Osteoblast (primary cell): ENCODE measurements at places on chromosomes 1 and 21. TPM values are rescaled to one million over a fixed set of nuclear protein-coding genes. Genes with fewer than 3 reads are reported as not detected.

- DNase-seq, result no peak
- H3K4me3 ChIP-seq, result no peak overlapping the region
- H3K36me3 ChIP-seq, result no peaks in the 10 kb centered on the region
- H3K27me3 ChIP-seq, result peaks cover 15% of the 10 kb centered on the region
- H3K27ac ChIP-seq, result no peak overlapping the region
These were observed 13.6 kb upstream of the SYT6 start for GRCh38 chr1:114167226-114167625.

DNA sequence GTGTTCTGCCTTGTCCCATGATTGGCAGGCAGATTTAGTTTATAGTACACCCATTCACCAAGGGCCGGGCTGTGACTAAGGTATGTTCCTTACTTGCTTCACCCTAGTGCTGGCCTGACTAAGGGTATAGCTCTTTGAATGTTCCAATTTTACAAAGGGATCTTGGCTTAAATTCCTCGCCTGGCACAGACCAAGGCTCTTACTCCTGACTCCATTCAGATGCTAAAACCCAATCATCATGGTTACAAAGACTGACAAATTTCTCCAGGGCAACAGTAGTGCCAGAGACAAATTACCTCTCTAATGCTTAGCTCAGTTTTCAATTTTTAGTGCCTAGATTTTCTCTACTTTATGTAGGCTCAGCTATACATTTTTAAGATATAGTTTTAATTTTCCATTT lies 11.5 kb upstream of the C1orf53 start:
- peaks cover 5% of the 10 kb centered on the region for H3K27me3 ChIP-seq
- H3K4me1 ChIP-seq, result no peaks in the 10 kb centered on the region
- no peak overlapping the region for H3K27ac ChIP-seq
- H3K4me3 ChIP-seq, result no peak overlapping the region

AMY1B gene
- not detected in 2 replicates for total RNA-seq

GRCh38 chr1:119260506-119260905 lies 108.1 kb upstream of the HAO2 start:
- no peaks in the 10 kb centered on the region for H3K36me3 ChIP-seq
- H3K27me3 ChIP-seq, result no peaks in the 10 kb centered on the region
- no peak overlapping the region for H3K4me3 ChIP-seq
- DNase-seq, result no peak

DNA sequence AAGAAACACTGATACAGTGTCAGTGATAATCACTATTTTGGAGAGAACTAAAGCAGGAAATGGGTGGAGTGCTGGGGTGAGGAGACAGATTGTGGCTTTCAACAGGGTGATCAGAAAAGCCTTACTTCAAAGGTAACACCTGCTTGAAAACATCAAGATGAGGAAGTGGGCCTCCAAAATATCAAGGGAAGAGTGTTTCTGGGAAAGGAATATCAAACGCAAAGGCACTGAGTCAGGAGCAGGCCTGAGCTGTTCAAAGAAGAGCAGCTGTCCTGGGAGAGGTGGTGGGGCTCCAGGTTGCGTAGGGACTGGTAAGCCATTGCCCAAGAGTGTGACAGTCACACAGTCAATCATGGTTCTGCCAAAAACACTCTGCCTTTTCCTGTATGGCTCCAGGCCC lies 47.1 kb upstream of the ATP1A1 start:
- DNase-seq, result no peak
- H3K4me3 ChIP-seq, result no peak overlapping the region
- H3K36me3 ChIP-seq, result no peaks in the 10 kb centered on the region
- H3K4me1 ChIP-seq, result no peaks in the 10 kb centered on the region

GRCh38 chr1:236150986-236151385 lies 8.6 kb downstream of the GPR137B start:
- no peak overlapping the region for H3K4me3 ChIP-seq
- no peaks in the 10 kb centered on the region for H3K36me3 ChIP-seq
- no peaks in the 10 kb centered on the region for H3K4me1 ChIP-seq
- no peak overlapping the region for H3K27ac ChIP-seq
- peak; percentile 62 for DNase-seq

DNA sequence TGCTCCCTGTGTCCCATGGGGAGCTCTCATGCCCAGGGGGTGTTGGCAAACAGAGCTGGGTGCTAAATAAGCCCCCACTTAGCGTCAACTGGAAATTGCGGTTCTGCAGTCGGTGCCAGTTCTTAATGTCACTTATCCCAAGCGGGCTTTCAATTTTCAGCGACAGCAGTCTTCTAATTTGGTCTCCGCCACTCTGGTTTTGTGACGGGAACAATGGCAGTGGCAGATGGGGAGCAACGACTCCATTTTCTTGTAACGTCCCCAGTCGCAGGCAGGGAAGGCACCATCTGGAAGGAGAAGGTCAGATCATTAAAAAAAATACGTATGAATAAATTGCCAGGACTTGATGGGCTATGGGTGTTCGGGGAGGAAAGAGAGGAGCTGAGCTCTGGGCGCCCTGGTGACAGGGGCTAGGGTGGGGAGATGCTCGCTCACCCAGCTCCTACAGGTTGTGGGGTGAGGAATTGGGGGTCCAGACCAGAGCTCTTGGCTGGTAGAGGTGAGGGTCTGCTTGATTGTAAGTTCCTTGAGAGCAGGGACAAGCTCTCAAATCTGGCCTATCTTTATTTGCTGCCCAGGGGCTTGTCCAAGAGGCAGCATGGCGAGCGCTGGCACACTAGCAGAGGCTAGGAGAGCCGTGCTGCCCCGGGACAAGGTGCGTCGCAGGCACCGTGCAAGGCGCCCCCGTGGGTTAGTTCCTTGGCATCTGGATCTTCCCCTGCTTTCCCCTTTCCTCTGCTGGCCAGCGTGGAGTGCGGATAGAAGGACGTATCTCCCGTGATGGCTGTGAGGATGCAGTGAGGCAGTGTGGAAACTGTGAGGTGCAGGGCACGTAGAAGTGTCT lies 105.8 kb downstream of the ARHGEF10L start:
- no peak overlapping the region for H3K27ac ChIP-seq
- H3K27me3 ChIP-seq, result no peaks in the 10 kb centered on the region
- no peak overlapping the region for H3K4me3 ChIP-seq
- peaks cover 30% of the 10 kb centered on the region for H3K36me3 ChIP-seq
- H3K4me1 ChIP-seq, result peaks cover 7% of the 10 kb centered on the region
- no peak for DNase-seq

PLA2G2D gene
- not detected in 2 replicates for total RNA-seq

ACTRT2 gene
- not detected in 2 replicates for total RNA-seq

- peaks cover 85% of the 10 kb centered on the region for H3K36me3 ChIP-seq
- H3K27ac ChIP-seq, result no peak overlapping the region
- H3K4me1 ChIP-seq, result no peaks in the 10 kb centered on the region
These were observed 21.7 kb upstream of the CTSK start for GRCh38 chr1:150829751-150830150.

CCDC17 gene
- total RNA-seq, result 0.72 and 1.5 TPM in 2 replicates

DNA sequence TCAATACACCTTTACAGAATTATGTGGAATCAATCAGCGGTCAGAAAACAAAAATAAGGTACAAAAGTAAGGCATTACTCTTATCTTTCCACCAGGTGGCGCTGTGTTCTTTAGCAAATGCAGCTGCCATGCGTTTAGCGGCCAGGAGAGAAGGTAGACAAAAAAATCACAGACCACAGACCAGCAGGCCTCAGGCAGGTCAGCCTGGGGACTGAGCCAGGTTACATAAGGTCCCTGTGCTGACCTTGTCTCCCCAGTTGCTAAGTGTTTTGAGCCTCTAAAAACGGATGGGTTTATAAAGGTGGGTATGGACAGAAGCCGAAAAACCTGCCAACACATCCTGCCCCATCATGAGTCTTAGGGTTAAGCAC lies 2.8 kb downstream of the RGS16 start:
- H3K4me1 ChIP-seq, result peaks cover 10% of the 10 kb centered on the region
- peak; percentile 91 for DNase-seq
- H3K4me3 ChIP-seq, result no peak overlapping the region

GRCh38 chr1:14955402-14955801 lies 198.1 kb upstream of the TMEM51 start:
- DNase-seq, result no peak
- no peaks in the 10 kb centered on the region for H3K4me1 ChIP-seq

VSIG8 gene
- total RNA-seq, result not detected in 2 replicates

- H3K36me3 ChIP-seq, result no peaks in the 10 kb centered on the region
- DNase-seq, result no peak
- H3K27me3 ChIP-seq, result no peaks in the 10 kb centered on the region
- H3K4me3 ChIP-seq, result no peak overlapping the region
- no peak overlapping the region for H3K27ac ChIP-seq
- H3K4me1 ChIP-seq, result peaks cover 5% of the 10 kb centered on the region
These were observed 833.0 kb upstream of the ADAMTS5 start for GRCh38 chr21:27799861-27800260.

GRCh38 chr1:93471911-93472310 lies 24.0 kb downstream of the FNBP1L start:
- H3K27me3 ChIP-seq, result no peaks in the 10 kb centered on the region
- H3K4me1 ChIP-seq, result peaks cover 11% of the 10 kb centered on the region
- no peak overlapping the region for H3K4me3 ChIP-seq
- peak; percentile 69 for DNase-seq
- no peak overlapping the region for H3K27ac ChIP-seq

UBL4B gene
- total RNA-seq, result 1.1 and 1.8 TPM in 2 replicates

GRCh38 chr1:174841747-174842146 lies 158.0 kb upstream of the CACYBP start:
- no peaks in the 10 kb centered on the region for H3K27me3 ChIP-seq
- no peaks in the 10 kb centered on the region for H3K36me3 ChIP-seq
- H3K4me1 ChIP-seq, result no peaks in the 10 kb centered on the region
- no peak for DNase-seq
- H3K4me3 ChIP-seq, result no peak overlapping the region

- H3K4me3 ChIP-seq, result no peak overlapping the region
- no peaks in the 10 kb centered on the region for H3K4me1 ChIP-seq
- no peak overlapping the region for H3K27ac ChIP-seq
- H3K27me3 ChIP-seq, result peaks cover 77% of the 10 kb centered on the region
- no peaks in the 10 kb centered on the region for H3K36me3 ChIP-seq
- peak; percentile 73 for DNase-seq
These were observed 1.7 kb downstream of the TSPEAR start for GRCh38 chr21:44709426-44710293.

PTPN7 gene
- not detected in 2 replicates for total RNA-seq

- no peak overlapping the region for H3K27ac ChIP-seq
- H3K36me3 ChIP-seq, result no peaks in the 10 kb centered on the region
- peaks cover 25% of the 10 kb centered on the region for H3K27me3 ChIP-seq
- no peak for DNase-seq
- H3K4me1 ChIP-seq, result peaks cover 9% of the 10 kb centered on the region
These were observed 49.4 kb downstream of the TENT5C start for GRCh38 chr1:117655220-117655577.

- DNase-seq, result no peak
- no peaks in the 10 kb centered on the region for H3K36me3 ChIP-seq
- no peaks in the 10 kb centered on the region for H3K27me3 ChIP-seq
- no peak overlapping the region for H3K27ac ChIP-seq
- peaks cover 14% of the 10 kb centered on the region for H3K4me1 ChIP-seq
These were observed 90.5 kb downstream of the CDC42BPA start for GRCh38 chr1:227227761-227228160.

DNASE2B gene
- total RNA-seq, result not detected in 2 replicates

- H3K36me3 ChIP-seq, result no peaks in the 10 kb centered on the region
- no peaks in the 10 kb centered on the region for H3K4me1 ChIP-seq
- DNase-seq, result no peak
- H3K27ac ChIP-seq, result no peak overlapping the region
- no peak overlapping the region for H3K4me3 ChIP-seq
These were observed 36.2 kb downstream of the EPS15 start for GRCh38 chr1:51482881-51483280.

GDAP2 gene
- total RNA-seq, result 26.8 and 30.1 TPM in 2 replicates

- peak overlapping the region; percentile 29 for H3K4me3 ChIP-seq
- peaks cover 20% of the 10 kb centered on the region for H3K4me1 ChIP-seq
- H3K36me3 ChIP-seq, result no peaks in the 10 kb centered on the region
- peak overlapping the region; percentile 30 for H3K27ac ChIP-seq
- DNase-seq, result peak; percentile 62
- H3K27me3 ChIP-seq, result no peaks in the 10 kb centered on the region
These were observed 23.6 kb downstream of the ATP2B4 start for GRCh38 chr1:203649999-203650836.

ZNF362 gene
- 13.4 and 18.9 TPM in 2 replicates for total RNA-seq

GRCh38 chr1:30318413-30318812 lies 405.0 kb downstream of the MATN1 start:
- H3K36me3 ChIP-seq, result no peaks in the 10 kb centered on the region
- H3K4me1 ChIP-seq, result no peaks in the 10 kb centered on the region
- DNase-seq, result no peak
- no peak overlapping the region for H3K27ac ChIP-seq
- no peaks in the 10 kb centered on the region for H3K27me3 ChIP-seq

DNA sequence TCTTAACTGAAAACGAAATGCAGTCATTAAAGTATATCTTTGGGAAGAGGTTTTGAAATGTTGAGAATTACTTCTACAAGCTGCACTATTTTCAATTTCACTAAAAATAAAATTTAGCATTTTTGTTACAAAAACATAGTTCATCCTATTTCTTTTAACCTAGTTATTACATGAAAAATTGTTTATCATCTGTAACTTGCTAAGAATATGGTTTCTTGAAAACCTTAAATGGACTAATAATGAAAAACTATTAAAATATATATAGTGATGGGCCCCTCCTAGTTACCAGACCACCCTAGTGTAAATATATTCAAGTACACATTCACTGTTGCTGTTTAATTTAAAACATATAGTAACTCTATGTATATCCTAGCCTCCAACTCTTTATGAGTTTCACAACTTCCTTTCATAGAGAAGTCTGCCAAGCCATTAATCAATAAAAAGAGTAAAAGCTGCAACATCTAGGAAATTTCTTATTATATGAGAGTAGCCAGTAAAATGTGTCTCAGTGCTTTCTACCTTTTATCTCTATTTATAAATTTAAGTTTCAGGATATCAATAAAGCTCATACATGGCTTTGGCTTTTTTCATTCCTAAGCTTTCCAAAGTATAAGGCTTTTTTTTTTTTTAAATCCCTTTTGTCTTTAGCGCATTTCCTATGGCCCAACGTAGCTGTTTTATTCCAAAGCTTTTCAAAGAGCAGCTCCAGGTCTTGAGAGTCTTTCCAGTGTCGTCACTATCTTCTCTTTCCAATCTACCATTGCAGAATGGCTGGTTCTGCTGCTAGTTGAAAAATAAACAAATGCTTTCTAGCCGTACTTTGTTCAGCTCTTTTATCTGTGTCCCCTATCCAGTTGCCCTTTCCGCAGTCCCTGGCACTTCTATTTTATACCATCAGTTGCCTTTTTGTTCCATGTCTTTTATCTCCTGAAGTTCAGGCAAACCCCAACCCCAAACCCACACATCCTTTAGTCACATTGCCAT lies 6.5 kb downstream of the IRF2BP2 start:
- H3K36me3 ChIP-seq, result peaks cover 56% of the 10 kb centered on the region
- DNase-seq, result no peak
- H3K4me1 ChIP-seq, result peaks cover 56% of the 10 kb centered on the region
- peak overlapping the region; percentile 91 for H3K4me3 ChIP-seq
- no peaks in the 10 kb centered on the region for H3K27me3 ChIP-seq
- H3K27ac ChIP-seq, result peak overlapping the region; percentile 99

- DNase-seq, result no peak
- H3K36me3 ChIP-seq, result no peaks in the 10 kb centered on the region
- H3K27me3 ChIP-seq, result no peaks in the 10 kb centered on the region
- H3K27ac ChIP-seq, result no peak overlapping the region
- no peaks in the 10 kb centered on the region for H3K4me1 ChIP-seq
- H3K4me3 ChIP-seq, result no peak overlapping the region
These were observed 452.9 kb upstream of the BEND5 start for GRCh38 chr1:49229555-49229954.
